ENCODE measurements at places on chromosomes 11 and 22.

DNA sequence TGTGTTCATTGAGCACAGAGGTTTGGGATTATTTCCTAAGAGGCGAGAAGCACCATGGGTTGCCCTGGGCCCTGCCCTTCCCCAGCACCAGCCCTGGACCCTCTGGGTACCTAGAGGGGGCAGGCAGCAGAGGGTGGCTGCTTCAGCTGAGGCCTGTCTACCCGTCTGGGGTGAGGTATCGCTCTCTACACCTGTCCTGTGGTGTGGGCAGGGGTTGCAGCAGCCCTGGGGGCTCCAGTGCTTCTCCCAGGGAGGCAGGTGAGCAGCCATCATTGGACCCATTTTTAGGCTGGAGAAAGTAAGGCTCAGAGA lies 15.6 kb downstream of the PRDM11 start:
- peak; percentile 68 for DNase-seq

DNA sequence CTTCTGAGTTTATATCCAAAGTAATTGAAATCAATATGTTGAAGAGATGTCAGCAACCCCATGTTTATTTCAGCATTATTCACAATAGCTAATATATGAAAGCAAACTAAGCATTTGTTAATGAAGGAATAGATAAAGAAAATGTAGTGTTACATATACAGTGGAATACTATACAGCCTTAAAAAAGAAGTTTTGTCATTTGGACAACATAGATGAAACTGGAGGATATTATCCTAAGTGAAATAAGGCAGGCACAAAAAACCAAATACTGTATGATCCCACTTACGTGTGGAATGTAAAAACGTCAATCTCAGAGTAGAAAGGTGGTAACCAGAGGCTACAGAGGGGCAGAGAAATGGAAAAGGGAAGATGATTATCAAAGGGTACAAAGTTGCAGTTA lies 10.2 kb downstream of the MRGPRX2 start:
- no peak for DNase-seq

- DNase-seq: no peak
Observed at GRCh38 chr22:21710156-21710555, 25.4 kb downstream of the YPEL1 start.

- DNase-seq: no peak
Observed at GRCh38 chr11:78248903-78249302, 60.2 kb downstream of the USP35 start.

DNA sequence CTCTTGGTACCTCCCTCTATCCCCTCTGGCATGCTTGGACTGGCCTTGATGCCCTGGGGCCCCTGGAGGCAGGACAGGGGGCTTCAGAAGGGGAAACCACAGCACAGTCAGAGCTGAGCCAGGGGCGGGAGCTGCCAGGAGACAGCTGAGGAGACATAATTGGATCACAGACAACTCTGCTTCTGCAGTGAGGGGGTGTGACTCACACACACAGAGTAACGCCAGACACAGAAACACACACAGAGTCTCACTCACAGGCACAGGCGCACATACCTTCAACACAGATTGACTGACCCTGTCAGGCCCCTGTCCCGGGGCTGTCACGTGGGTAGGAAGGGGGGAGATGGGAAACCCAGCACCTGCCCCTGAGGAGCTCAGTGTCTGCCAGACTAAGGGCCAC lies 20.6 kb downstream of the STARD10 start:
- DNase-seq: peak; percentile 78

DNA sequence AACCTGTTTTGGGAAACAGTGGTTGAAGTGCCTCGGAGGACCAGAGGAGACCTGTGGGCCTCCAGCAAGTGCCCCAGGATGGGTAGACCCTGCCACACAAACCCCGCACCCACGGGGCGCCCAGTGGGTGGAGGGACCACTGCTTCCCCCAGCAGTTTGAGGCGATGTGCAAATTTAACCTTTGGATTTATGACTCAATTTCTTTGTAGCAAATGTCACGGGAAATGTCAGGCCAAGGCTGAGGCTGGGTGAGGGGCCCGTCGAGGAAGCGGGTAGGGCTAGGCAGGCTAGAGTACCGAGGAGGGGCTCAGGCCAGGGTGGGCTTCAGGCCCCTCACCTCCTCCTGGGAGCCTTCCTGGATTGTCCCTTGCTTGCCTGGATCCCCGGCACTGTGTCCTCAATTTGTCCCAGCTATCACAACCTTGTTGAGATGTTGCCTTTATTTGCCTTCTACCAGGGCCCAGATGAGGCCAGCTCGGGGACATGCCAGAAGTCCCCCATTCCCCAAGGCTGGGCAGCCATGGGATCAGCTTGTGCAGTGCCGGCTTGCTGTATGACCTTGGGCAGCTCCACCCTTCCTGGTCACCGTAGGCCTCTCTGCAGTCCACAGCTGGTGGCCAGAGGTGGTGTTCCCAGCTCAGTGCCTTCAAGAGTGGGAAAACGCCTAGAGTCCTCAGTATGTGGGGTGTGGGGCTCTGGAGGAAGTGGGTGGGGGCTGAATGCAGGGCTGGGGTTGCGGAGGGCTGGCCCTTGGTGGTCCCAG lies 39.5 kb upstream of the PRODH start:
- peak; percentile 69 for DNase-seq

Measured in chondrocyte (in vitro differentiated cells).